GM12891 (cell line): ENCODE measurements at places on chromosomes 5 and 9.
A peak's percentile ranks its signal among the peaks of the same experiment; 100 is the strongest.

DNA sequence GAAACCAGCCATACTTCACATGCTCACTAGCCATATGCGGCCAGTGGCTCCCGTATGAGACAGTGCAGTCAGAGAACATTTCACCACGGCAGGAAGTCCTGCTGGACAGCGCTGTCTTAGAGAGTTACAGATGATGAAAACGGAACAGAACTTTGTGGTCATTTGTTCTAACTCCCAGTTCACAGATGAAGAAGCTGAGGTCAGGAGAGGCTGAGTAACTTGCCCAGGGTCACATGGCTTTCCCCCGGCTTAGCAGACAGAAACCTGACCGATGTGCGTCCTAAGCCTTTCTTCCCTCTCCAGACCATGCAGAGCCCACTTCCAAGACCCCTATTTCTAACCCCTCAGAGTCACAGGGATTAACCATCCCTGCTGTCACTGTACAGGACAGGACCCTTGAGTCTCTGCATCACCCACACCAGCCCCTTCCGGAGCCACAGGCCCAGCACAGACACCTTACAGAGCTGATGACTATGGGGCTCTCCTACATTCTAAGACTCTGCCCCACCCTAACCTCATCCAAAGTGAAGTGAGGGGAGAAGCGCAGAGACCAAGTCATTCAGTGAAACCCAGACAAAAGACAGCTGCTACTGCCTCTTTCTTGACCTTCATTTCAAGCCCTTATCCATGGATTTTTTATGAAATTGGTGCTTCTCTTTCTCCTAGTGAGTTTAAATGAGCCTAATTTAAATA is 86.9 kb downstream of the PTPN3 start:
- DNase-seq, result no peak

DNA sequence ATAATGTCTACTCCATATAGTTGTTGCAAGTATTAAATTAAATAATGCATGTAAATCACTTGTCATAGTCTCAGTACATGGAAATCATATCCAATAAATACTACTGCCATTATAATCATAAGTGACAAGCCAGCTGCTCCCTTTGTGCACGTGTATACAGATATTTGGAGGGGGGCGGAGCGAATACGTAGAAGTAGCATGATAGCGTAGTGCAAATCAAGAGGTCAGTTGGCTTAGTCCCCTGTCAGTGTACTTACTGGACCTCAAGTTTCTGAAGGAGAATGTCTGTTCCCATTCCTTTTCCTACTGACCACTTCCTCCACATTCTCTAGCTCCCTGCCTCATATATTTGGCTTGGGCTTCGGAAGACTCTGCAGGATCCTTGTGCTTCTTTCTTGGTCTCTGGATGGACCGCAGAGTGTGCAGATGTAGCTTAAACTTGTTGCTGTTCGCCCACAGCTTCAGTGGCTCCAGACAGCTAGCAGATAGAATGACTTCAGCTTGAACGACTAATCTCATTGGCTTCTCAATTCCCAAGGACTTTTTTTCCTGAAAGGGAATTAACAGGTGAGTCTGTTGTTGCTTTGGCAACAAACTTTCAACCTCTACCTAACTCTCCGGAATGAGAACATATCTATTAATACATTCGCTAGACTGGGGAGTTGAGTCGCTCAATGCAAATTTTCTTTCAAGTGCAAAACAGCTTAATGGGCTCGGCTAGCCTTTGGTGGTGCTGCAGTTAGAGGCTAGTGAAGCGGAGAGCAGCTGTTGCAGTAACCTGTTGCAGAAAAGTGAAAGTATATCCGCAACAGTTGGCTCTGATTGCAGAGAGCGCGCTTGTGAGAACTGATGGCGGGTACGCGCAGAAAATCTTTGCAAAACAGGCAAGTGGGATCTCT is at the start of gene PCDHB1:
PCDHB1 (plus strand) TSS at position 753 of the 899 bp plus-strand sequence; CDS start at position 850, 97 bp downstream.
- DNase-seq, result no peak

GRCh38 chr5:179185256-179185940 is 125.2 kb downstream of the ZNF354C start:
- no peak for DNase-seq

DNA sequence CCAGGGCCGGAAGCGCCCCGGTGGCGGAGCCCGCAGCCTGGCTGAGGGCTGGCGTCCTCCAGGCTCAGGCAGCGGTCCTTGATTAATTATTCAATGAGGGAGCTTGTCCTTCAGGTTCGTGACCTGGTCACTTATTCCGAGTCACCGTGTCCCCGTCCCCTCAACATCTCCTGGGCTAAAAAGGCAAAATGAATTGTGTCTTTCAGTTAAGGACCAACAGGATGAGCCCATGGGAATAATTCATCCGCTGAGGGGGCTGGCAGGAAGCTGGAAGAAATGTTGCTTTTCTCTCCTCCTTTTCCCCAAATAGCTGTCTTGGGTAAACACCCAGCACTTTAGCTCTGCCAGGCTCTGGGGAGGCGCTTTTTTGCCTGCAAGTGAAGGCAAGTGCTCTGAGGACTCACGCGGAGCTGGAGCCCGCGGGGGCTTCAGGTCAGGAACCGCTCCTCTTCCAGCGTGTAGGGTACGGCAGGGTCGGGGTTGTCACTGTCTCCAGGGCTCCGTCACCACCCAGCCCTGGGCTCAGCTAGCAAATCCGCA is 13.1 kb downstream of the KCNT1 start:
- no peak for DNase-seq

GRCh38 chr5:148005788-148006520 is 57.8 kb upstream of the SPINK5 start:
- DNase-seq, result no peak

DNA sequence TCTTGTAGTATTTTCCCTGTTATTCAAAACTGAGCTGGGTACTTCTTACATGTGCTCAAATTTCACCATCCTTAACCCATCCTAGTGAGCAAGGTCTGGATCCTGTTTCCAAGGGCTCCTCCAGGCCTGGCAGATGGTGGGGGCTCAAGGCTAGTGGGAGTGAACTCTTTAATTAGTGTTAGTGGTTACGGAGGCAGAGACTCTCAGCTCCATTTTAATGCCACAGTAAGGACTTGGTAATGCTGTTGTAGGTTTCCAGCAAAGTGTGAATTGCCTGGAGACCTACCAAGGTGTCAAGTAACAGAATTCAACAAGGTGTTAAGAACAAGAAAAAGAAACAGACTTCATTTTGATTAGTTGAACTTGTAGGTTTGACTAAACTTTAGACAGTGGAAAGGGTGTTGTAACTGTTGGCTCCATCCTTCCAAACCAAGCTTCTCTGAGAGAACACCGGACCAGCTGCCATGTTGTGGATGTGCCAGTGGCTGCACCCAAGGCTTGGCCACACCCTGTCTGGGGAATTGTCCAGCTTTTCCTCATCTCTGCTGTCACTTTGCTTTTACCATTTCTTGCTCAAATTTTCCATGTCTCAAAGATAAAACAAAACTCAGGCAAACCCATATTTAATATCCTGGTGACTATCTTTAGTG is 98.7 kb downstream of the ADCY2 start:
- no peak for DNase-seq

DNA sequence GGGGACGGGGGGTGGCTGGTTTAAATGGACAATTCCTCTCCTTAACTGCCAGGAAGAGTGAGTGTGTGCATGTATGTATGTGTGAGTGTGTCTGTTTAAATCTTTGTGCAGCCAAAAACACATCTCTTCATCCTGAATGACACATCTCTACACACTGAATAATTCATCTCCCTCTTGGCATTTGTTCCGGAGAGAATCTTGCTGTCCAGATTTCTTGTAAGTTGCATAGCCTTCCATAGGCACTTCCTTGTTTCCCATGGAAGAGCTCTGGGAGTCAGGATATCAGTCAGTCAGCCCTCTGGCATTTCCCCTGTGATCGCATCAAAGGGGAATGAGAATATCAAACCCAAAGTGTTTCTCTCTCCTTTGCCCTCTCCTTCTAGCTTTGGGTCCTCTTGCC is 74.7 kb downstream of the WWC1 start:
- no peak for DNase-seq

DNA sequence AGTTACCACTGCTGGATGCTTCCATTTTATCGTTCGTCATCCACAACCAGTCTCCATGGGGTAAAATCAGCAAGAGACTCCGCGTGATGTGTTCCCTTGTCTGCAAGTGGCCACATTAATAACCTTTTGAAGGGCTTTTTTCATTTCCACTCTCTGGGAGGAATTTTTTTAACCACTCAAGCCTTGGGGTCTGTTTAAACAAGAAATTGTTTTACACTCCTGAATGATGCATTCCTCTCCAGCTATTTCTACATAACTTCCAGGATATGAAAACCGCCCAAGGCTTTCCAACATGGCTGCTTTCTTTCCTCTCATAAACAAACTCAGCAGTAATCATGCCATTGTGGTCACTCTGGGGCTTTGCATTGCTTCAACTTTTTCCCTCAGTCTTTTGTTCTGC is 217.2 kb upstream of the DAPK1 start:
- no peak for DNase-seq

- no peak for DNase-seq
Measured at GRCh38 chr5:122424132-122424531, 112.1 kb downstream of the SNCAIP start.

DNA sequence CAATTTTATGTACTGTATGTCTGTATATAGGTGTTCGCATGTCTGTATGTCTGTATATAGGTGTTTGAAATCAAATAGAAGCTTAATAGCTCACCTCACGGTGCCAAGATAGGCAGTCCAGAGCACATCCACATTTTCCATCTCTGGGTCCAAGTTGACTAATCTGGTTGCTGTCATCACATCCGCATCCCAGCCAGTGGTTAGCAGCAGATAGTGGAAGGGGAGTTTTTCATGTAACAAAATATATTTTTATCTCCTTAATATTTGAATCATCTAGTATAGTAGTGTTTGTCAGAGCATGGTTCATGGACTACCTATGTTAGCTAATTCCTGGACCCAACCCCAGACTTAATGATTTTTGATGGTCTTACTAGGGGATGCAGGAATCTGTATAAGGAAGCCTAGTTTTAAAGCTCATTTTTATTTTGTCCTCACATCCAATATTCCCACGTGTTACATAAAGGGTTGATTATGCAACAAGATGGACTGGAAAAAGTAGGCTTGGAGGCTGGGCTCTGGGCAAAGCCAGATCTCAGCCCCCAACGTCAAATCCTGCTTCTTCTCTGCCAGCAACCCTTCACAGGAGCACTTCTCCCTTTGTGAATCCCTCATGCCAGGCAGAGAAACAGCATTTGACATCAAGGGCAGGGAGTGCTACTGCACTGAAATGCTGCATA is 219.7 kb downstream of the ZSWIM6 start:
- no peak for DNase-seq

DNA sequence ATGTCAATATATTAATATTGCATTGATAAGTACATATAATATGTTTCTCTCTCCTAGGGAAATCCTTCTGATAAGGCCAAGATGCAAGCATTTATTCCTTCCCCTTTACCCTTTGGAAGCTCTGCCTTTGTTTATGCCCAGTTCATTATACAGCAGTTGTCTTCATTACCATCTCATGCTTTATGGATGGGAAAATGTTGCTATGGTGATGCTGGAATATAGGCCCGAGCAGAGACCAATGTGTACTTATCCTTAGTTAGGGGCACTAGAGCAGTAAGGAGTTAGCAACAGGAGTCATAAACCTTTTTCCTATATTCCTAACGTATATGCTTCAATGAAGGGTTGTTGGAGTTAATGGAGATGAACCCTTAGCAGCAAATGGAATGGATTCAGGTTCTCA is 19.4 kb upstream of the NMUR2 start:
- no peak for DNase-seq

- no peak for DNase-seq
Measured at GRCh38 chr9:123541411-123541810, 185.4 kb downstream of the CRB2 start.

- DNase-seq, result no peak
Measured at GRCh38 chr9:89410641-89411350, 87.1 kb downstream of the SEMA4D start.

GRCh38 chr9:135442075-135442474 is 37.5 kb upstream of the PPP1R26 start:
- no peak for DNase-seq

DNA sequence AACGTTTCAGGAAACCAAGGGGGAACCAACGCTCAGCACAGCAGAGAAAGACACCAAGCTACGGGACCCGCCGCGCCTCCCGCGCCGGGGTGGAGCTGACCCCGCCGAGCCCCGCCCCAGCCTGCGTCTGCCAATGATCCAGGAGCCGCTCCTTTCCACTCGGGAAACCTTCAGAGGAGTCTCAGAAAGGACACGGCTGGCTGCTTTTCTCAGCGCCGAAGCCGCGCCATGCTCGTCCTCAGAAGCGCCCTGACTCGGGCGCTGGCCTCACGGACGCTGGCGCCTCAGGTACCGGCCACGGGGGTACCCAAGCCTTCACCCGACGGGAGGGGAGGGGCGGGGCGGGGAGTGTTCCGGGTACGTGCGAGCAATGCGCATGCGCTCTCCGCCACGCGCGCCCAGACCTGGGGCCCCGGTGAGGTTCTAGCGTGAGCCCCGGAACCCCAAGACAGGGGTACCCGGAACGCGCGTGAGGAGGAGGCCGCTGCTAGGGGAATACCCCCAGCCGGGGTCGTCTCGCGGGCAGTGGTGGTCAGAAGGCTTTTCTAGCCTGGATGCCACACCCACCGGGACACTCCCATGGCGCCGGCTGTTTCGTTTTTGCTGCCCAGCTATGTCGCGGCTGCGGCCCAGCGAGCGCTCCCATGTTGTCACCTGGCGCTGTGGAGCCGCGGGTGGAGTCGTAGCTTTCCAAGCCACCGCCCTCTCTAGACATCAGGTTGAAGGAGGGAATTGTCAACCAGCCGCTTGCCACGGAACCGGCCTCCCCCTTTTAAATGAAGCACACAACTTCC is at the start of gene NIPSNAP3A:
NIPSNAP3A (plus strand) TSS at position 119 of the 794 bp plus-strand sequence; CDS start at position 229, 110 bp downstream.
- DNase-seq, result peak; percentile 67

DNA sequence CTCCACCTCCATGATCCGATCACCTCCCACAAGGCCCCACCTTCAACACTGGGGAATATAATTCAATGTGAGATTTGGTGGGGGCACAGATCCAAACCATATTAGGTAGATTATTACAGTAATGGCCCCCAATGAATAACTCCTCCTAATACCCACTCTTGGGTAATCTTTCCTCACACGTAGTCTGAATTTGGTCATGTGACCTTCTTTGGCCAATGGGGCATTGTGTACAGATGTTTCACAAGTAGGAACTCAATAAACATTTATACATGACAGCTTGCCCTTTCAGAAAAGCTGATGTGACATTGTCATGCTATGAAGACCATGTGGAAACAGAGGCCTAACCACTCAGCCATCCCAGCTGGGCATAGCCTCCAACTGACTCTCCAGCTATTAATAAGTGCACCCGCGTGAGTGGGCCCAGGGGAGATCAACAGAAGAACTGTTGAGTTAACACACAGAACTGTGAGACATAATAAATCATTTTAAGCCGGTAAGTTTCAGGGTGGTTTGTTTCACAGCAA is 10.6 kb downstream of the GPR150 start:
- no peak for DNase-seq

DNA sequence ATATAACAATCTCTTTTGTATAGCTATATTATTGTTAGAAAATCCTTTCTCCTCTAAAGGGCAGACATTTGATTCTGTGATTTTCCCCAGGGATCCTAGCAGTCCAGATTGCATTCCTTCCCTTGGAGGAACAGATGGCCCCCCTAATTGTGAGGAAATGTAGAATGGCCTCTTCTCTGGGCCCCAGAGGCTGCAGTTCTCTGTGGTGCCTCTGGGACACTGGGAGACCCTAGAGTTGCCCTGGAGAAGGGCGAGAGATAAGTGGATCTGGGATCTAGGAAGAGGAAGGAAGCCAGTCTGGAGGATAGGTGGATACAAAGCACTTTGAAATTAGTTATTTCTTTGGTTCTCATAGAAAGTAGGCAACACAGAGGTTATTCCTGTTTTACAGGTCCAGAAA is 1.9 kb upstream of the HINT2 start:
- DNase-seq, result no peak
